ENCODE measurements at places on chromosomes 3 and 15. TPM values are rescaled to one million over a fixed set of nuclear protein-coding genes. Genes with fewer than 3 reads are reported as not detected.

The ATXN7 gene
- 25.3 TPM for total RNA-seq

The SCN5A gene
- total RNA-seq: 0.71 TPM

The NR2F2 gene
- total RNA-seq: 24.0 TPM

The PIF1 gene
- total RNA-seq: 6.9 TPM

The ZNF148 gene
- 42.5 TPM for total RNA-seq

The PXK gene
- 49.9 TPM for total RNA-seq

The UBE3A gene
- total RNA-seq: 99.9 TPM

The FAM81A gene
- not detected for total RNA-seq

The LCTL gene
- not detected for total RNA-seq

The STRA6 gene
- not detected for total RNA-seq

The FOXL2NB gene
- total RNA-seq: not detected

DNA sequence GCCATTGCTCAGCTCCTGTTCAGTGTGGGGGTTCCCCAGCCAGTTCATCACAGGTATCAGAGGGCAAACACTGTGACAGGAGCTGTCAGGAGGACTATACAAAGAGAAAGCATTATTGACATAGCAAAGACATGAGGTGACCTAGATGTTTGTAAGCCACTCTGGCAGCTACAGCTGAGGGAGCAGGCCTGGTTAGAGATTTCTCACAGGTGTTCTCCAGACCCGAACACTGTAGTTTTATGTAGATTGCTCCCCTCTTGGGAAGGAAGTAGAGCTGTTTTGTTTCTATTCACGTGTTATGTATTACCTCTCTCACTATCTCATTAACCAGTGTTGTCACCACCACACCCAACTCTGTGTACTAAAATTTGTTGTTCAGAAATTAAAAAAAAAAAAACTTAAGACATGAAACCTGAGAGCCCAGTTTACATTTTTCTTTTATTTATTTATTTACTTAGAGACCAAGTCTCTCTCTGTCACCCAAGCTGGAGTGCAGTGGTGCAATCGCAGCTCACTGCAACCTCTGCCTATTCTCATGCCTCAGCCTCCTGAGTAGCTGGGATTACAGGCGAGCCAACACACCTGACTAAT, 123.7 kb downstream of the RBPMS2 start:
- H3K36me3 ChIP-seq: no peaks in the 10 kb centered on the region
- peaks cover 13% of the 10 kb centered on the region for H3K4me1 ChIP-seq
- no peak for DNase-seq
- no peak overlapping the region for H3K27ac ChIP-seq
- H3K27me3 ChIP-seq: no peaks in the 10 kb centered on the region

DNA sequence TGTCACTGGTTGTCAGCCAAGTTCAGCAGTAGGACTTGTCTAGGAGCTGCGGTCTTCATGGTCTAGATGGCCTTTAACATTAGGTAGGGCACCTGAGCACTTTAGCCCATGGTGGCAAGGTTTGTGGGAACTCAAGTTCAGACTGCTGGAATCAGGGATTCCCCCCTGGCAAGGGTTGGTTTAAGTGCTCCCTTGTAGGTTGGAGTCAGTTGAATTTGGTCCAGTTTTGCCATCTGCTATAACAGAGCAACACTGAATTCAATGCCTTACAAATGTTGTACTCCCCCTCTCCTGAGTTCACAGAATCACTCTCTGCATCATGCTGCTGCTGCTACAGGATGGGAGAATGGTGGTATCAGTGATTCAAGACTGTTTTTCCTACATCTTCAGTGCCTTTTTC, 509.3 kb downstream of the VGLL3 start:
- H3K4me1 ChIP-seq: no peaks in the 10 kb centered on the region
- DNase-seq: no peak
- no peak overlapping the region for H3K4me3 ChIP-seq
- no peaks in the 10 kb centered on the region for H3K36me3 ChIP-seq

DNA sequence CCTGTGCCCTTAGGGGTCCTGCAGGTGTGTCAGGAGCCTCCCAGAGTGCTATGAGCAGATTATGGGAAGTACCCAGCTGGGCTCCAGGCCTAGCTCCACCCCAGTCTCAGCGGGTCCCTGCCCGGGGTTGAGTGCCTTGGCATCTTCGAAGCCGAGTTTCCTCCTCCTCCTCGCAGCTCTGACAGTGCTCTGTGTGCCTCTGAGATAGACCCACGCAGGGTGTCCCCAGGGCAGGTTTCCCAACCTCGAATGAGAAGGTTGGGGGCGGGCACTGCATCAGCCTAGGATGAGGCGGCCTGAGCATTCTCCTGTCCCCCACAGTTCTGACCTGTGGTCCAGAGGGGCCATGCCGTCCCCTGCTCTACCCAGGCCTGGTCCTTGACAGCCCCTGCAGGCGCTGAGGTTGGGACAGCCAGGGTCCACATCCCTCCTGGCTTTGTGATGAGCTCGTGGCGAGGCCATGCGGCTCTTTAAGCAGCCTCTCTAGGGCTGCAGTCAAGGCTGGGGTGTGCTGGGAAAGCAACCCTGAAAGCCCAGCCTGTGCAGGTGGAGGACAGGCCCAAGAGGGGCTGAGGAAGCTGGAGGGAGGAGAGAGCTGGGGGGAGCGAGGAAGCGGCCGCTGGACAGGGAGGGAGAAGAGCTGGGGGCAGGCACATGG, 20.2 kb upstream of the SKOR1 start:
- H3K27me3 ChIP-seq: no peaks in the 10 kb centered on the region
- H3K4me3 ChIP-seq: no peak overlapping the region
- DNase-seq: no peak
- H3K27ac ChIP-seq: no peak overlapping the region

GRCh38 chr3:173502983-173503568, 105.5 kb downstream of the NLGN1 start:
- H3K4me1 ChIP-seq: no peaks in the 10 kb centered on the region
- no peaks in the 10 kb centered on the region for H3K36me3 ChIP-seq
- H3K27me3 ChIP-seq: no peaks in the 10 kb centered on the region
- H3K4me3 ChIP-seq: no peak overlapping the region
- no peak for DNase-seq
- H3K27ac ChIP-seq: no peak overlapping the region

GRCh38 chr15:44662478-44663409, 718 bp downstream of the SPG11 start:
- DNase-seq: peak; percentile 84
- peaks cover 25% of the 10 kb centered on the region for H3K36me3 ChIP-seq
- no peaks in the 10 kb centered on the region for H3K27me3 ChIP-seq
- peak overlapping the region; percentile 99 for H3K4me3 ChIP-seq
- H3K27ac ChIP-seq: peak overlapping the region; percentile 99

- no peak for DNase-seq
- H3K27ac ChIP-seq: no peak overlapping the region
- H3K27me3 ChIP-seq: no peaks in the 10 kb centered on the region
- H3K36me3 ChIP-seq: no peaks in the 10 kb centered on the region
- no peak overlapping the region for H3K4me3 ChIP-seq
Measured at GRCh38 chr3:23527326-23527725, 278.4 kb upstream of the UBE2E1 start.

DNA sequence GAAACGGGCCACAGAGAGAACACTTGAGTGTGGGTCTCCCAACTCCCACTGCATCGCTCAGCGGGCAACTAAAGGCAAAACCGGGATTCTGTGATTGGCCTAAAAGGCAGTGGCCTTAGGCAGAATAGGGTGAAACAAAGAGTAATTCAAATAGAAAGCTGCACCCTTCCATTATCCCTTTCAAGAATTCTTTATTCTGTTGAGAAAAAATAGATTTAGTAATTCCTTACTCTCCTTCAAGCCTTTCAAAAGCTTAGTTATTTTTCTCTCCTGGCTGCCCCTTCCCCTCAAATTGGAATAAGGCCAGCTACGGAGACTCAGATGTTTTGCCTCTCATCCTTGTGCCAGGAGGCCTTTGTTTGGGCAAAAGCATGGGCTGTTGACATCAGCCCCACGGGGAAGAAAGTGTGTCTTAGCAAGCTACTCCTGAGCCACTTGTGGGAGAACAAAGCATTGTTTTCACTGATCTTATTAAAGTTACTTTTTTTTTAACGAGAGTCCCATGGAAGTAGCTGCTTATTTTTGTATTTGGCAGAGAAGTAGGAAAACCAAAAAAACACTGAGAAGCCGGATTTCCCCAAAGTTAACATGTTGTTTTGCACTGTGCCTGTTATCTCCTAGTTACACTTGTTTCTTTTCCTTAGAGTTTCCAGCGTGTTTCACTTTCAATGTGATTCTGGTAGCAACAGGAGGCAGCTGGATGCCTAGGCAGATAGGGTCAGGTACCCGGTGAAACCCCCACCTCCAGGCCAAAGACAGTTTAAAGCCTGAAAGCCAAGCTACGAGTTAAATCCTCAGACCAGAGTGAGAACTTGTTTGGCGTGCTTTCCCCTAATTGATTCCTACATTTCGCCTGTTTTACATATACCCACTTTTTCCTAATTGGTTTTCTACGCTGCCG, 2.2 kb downstream of the ST6GAL1 start:
- H3K27me3 ChIP-seq: no peaks in the 10 kb centered on the region
- peak overlapping the region; percentile 67 for H3K4me3 ChIP-seq
- H3K4me1 ChIP-seq: peaks cover 18% of the 10 kb centered on the region
- peak overlapping the region; percentile 59 for H3K27ac ChIP-seq
- H3K36me3 ChIP-seq: no peaks in the 10 kb centered on the region
- DNase-seq: no peak

DNA sequence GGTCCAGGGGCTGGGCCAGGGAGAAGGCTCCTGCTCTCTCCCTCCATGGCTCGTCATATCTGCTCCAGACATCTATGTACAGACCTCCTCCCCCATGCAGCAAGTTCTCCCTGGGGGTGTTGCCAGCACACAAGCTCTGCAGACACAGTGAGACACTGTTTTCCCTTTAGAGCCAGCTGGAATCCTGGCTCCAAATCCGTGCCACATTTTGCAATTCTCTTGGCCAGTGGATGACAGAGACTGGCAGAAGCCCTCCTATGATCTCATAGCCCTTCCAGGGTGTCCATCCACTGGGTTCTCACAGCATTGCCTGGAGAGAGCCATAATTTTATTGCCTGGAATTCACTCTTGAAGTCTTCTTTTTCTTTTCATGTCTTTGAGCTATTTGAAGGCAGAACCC, 203.9 kb downstream of the TLE3 start:
- DNase-seq: no peak
- no peaks in the 10 kb centered on the region for H3K36me3 ChIP-seq
- H3K27me3 ChIP-seq: no peaks in the 10 kb centered on the region
- H3K27ac ChIP-seq: no peak overlapping the region
- H3K4me1 ChIP-seq: peaks cover 10% of the 10 kb centered on the region

GRCh38 chr3:123327956-123328850, 120.7 kb downstream of the ADCY5 start:
- peaks cover 57% of the 10 kb centered on the region for H3K4me1 ChIP-seq
- H3K27ac ChIP-seq: no peak overlapping the region
- H3K4me3 ChIP-seq: no peak overlapping the region
- DNase-seq: no peak
- no peaks in the 10 kb centered on the region for H3K27me3 ChIP-seq

GRCh38 chr3:159884661-159885402, 103.8 kb upstream of the IL12A start:
- no peaks in the 10 kb centered on the region for H3K36me3 ChIP-seq
- no peak overlapping the region for H3K4me3 ChIP-seq
- H3K27me3 ChIP-seq: no peaks in the 10 kb centered on the region
- DNase-seq: no peak
- H3K27ac ChIP-seq: peak overlapping the region; percentile 56

Data from sigmoid colon (tissue), 7 donors.